Left colon (tissue), 2 donors: ENCODE measurements at places on chromosomes 7 and 10. TPM values are rescaled to one million over a fixed set of nuclear protein-coding genes. Genes with fewer than 3 reads are reported as not detected.
A peak's percentile ranks its signal among the peaks of the same experiment; 100 is the strongest.

DNA sequence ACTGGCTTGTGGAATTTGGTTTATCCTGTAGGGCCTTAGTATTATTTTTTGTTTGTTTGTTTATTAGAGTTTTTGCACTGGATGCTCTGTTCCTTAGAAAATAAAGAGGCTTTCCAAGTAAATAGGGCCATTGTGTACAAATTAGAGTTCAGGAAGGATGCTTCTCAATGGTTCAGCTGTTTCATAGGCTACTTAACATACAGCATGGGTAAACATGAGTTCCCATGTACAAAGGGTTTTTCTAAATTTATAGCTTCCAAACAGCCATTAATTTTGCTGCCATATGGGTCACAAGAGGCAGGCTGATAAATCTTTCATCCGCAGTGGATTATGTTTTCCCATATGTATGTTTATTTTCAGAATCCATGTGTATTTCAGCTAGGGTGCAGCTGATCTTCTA lies 121.6 kb upstream of the WDR11 start:
- DNase-seq = no peak

MRM2 gene
- total RNA-seq = 15.6 TPM

KIF20B gene
- total RNA-seq = 8.9 TPM

GRCh38 chr10:119205894-119206602 lies 1.3 kb upstream of the GRK5 start:
- DNase-seq = peak; percentile 75

DNA sequence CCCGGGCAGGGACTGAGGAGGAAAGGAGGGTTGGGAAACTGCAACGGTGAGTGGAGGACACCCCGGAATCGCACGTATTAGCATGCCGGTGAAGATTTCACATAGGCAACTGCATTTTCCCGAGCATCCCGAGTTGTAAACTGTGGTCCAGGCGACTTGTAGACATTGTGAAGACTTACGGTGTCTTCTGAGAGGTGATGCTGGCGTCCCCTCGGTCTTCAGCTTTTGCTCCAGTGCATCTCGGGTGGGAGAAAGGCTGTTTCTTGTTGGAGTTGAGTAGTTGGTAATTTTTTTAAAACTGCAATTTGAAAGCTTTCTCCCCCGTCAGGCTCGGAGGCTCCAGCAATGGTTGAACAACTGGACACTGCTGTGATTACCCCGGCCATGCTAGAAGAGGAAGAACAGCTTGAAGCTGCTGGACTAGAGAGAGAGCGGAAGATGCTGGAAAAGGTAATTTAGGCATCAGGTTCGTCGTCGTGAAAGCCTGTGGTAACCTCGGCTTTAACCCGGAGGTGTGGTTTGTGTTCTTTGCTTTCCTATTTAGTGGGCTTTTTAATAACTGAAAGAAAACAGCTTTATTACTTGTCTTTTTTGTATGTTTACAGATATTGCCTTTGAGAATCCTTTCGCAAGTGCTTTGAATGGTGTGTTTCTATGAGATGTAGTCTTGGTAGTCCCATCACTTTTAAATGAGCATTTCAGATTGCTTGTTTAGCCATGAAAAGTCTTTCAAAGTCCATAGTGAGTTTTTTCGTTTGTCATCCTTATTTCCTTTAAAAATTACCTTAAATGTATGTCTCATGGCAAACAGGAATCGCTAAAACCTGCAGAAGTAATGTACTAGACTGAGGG lies 687 bp downstream of the HELLS start:
- DNase-seq = no peak

GRCh38 chr7:150520145-150520544 lies 5.5 kb downstream of the GIMAP7 start:
- DNase-seq = no peak

TMEM273 gene
- total RNA-seq = 8.4 TPM

GNAI1 gene
- 22.9 TPM for total RNA-seq

GRCh38 chr10:132467464-132468149 lies 70.0 kb upstream of the INPP5A start:
- peak; percentile 66 for DNase-seq

TMEM225B gene
- not detected for total RNA-seq

DNA sequence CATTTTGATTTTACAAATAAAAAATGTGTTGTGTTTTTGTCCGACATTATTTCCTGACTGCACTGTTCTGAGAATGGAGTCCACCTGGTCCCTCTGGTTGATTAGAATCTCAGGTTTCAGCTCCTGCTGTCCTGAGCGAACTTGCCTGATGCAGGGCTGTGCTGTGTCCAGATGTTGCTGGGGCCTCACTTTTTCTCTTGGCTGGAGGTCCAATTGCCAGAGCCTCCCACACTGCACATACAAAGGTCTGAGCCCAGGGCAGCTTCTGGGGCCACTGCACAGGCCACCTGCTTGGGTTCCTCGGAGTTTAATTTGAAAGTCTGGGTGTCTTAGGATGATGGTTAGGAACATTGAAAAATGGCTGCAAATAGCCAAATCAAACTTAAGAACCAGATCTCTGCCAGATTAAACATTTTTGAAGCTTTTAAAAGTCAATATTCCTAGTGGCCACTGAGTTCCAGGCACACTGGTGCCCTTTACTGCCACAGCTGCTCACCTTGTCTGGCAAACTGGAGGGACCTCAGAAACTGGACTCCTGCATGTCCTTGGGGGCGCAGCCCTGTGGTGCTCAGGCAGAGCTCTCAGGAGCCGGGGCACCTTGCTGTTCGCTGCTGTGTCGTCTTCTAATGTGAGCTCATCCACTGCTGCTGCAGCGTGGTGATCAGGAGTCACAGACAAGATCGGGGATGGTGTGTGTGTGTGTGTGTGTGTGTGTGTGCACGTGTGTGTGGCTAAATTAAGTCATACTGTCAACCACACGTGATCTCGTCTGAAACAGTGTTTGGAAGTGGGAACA lies 75.0 kb downstream of the WDR37 start:
- no peak for DNase-seq

DNA sequence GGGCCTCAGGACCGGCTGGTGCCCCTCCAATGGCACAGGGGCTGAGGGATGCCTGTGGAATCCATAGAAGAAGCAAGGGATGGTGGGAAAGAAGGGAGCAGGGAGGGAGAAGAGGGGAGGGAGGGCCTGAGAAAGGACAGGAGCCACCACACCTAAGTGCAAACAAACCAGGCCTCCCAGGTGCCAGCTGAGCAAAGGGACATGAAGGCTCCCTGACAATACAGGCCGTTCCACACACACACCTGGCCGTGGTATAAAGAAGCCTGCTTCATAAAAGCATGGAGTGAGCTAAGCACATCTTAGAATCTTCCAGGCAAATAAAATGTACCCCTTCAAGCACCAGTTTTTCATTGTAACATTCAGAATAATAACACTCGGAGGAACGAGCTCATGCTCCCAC lies 54.0 kb downstream of the OAT start:
- DNase-seq = peak; percentile 26

DNA sequence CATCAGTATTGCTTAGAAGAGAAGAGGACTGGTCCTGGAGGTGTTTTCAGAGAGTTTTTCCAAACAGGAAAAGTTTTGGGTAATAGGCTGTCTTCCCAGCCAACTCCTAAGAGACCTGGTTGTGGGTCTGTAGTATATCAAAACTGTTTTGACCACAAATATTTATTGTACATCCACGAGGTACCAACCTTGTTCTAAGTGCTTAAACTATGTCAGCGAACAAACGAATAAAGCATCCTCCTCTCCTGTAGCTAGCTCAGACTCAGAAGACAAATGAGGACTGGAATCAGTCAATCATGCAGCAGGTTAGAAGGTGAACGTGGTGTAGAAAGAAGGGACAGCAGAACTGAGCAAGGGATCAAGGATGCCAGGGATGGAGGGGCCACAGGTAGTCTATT lies 61.6 kb upstream of the MKI67 start:
- no peak for DNase-seq

DNA sequence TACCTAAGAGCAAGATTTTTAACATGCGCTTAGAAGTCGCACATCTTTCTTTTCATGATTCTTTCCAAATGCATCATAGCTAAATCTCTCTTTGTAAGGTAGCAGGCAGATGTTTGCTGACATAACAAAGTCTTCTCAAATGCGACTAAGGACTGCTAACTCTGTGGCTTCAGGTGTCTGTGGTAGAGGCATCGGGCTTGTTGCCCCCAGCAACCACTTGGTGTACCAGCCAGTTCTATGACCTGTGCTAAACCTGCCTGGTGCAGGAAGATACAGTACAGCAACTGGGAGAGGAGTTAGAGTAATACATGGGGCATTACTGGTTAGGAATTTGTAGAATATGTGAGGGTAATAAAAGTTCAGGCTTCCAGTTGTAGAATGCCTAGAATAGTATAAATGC lies 654.1 kb downstream of the NRG3 start:
- DNase-seq = no peak

DNA sequence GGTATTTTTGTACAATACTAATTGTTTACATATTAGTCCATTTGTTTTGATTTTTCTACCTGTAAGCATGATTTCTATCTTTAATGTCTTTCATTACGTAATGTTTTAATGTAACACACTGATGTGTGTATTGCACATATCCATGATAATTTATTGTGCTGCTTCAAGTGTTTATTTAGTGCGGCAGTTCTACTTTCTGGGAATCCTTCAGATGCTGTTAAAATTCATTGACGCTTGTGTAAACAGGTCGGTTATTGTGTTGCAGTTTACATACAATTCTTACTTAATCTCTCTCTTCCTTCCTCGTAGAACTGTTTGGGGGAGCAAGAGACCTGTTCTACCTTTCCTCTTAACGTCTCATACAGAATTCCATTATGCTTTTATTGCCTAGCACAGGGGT lies 6.9 kb downstream of the TMEM60 start:
- no peak for DNase-seq

- no peak for DNase-seq
These were observed 65.8 kb upstream of the CFAP46 start for GRCh38 chr10:133008196-133008595.

POM121 gene
- total RNA-seq = 37.7 TPM

IDI2 gene
- not detected for total RNA-seq

DNA sequence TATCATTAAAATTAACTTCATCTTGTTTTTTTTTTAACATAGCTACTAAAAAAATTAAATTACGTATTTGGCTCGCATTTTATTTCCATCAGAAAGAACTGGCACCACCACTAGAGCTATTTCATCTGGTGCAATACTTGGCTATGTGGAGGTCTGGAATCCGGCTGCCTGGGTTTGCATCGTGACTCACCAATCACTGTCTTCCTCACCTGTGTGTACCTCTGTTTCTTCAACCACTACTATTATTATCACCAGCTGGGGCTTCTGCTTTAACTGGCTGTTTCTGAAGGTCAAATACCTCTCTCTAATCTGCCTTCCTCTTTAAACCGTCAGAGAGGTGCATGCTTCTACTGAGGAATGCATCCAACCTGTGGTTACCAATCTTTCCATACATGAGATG lies 6.5 kb downstream of the WDR91 start:
- DNase-seq = no peak

DNA sequence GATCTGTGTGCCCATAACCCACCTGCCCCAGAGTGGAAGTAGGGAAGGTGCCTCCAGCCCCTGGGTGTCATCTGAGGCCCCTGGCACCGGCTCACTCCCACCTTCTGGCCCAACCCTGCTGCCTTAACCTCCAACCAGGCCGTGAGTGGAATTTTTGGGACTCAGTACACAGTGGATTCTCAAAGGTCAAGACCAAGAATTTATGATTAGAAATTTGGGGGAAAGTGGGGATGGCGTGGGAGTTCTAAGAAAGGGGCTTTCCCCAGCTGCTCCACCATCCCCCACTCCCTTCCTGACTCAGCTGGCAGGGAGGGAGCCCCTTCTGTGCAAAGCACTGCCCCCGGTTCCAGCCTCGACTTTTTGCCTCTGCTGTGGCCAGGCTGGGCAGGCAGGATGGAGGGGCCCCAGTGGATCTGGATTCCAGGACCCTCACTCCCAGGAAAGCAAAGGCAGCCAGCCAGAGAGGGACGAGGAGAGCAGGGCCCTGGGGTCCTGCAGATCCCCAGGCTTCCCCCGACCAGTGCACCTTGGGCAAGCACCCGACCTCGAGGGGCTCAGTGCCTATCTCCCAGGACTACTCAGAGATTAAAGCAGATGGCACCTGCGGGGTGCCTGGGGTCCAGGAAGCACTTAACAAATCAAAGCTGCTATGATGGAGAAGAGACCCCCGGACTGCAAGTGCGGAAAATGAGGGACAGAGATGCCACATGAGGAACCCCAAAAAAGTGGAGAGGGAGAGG lies 12.8 kb downstream of the SPOCK2 start:
- no peak for DNase-seq

MMP21 gene
- not detected for total RNA-seq

SPDYE1 gene
- not detected for total RNA-seq

DNA sequence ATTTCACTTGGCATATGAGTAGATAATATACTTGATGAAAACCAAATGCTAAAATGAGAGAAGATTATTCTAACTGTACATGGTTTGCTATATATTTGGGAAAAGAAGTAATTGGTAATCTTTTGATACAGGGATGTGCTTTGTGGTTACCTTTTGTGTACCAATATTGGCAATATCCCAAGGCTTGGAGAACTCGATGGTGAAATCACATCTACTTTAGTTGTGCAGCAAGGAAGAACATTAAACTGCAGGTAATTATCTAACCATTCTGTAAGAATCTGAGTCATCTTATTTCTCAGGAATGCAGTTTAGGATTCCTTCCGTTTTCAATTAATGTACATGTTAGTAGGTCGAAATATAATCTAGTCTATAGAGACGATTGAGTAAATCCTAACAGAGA lies 64.1 kb downstream of the SRI start:
- no peak for DNase-seq

CALCR gene
- total RNA-seq = not detected

PRKG1 gene
- total RNA-seq = 17.2 TPM

DNA sequence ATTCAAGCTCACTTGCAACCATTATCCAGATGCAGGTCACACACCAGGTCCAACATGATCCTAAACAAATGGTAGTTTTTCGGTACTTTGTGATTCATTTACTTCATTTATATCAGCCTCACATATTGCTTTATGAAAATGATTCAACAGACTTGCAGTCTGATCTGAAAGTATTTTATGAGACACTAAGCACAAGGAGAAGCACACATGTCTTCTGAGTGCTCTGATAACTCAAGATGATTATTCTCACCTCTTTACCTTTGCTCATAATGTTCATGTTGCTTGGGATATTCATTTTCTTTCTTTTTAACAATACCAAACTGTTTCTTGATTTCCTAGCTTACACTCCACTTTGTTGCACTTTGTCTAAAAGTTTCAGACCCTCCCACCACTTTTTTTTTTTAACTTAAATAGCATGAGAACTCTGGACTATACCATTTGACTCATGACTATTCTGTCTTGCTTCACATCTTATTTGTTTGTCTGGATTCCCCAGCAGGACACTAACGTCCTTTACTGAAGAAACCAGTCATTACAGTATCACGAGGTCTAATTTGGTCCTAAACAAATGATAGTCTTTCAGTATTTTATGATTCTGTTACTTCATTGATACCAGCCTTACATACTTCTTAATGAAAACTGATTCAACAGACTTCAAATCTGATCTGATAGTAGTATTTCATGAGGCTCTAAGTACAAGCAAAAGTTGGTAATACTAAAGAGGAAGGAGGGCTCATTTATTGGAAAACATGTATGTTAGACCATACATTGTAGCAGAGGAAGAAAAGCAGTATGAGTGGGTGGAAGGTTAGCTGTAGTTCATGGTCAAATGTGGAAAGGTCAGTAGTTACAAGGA lies 171.8 kb upstream of the AHR start:
- no peak for DNase-seq
